Stimulated activated CD8-positive, alpha-beta memory T cell treated with anti-CD3 and anti-CD28 coated beads, Interleukin-4, amount 100 ng/mL, for 1 hour (primary cell): ENCODE measurements at places on chromosomes 2 and 18.

- no peak for DNase-seq
Measured at GRCh38 chr2:108612153-108612513, 77.9 kb downstream of the LIMS1 start.

- no peak for DNase-seq
Measured at GRCh38 chr18:52536039-52536438, 196.0 kb downstream of the DCC start.

DNA sequence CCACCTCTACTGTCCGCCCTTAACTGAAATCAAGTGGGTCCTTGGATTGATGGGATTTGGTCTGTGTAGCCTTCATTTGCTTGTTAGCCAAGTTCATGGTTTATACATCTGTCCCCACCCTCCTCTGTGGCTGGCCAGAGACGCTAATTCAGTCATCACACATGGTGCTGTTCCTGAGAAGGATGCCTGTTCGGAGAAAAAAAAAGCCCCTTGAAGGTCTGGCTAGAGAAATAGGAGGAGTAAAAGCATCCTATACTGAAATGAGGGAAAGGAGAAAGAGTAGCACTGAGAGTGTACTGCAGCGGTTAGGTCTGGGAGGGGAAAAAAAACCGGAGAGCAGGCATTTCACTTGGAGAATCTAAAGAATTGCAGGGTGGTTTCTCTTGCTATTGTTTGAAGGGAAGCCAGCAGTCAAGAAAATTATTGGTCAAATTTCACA lies 180.6 kb upstream of the EPAS1 start:
- DNase-seq, result no peak

DNA sequence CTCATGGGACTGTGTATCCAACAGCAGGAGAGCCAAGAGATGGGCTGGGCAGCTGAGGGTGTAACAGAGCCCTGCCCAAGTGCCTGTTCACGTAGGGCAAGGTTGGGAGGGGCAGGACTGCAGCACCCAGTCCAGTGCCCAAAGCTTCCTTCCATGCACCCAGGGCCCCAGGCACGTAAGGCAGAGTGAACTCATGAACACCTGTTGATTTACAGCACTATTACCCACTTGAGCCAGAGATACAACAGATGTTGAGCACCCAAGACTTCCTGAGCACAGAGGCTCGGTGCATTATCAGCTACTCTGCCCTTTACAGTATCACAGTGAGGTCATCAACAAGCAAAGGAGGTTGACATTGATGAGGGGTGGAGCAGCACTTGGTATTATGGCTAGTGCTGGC lies 50.2 kb upstream of the FHL2 start:
- no peak for DNase-seq

GRCh38 chr2:42073739-42074503 lies 26.1 kb downstream of the PKDCC start:
- DNase-seq, result no peak

- DNase-seq, result no peak
Measured at GRCh38 chr2:33366473-33366872, 110.0 kb upstream of the RASGRP3 start.

- DNase-seq, result no peak
Measured at GRCh38 chr2:230634146-230634545, 78.5 kb upstream of the CAB39 start.

DNA sequence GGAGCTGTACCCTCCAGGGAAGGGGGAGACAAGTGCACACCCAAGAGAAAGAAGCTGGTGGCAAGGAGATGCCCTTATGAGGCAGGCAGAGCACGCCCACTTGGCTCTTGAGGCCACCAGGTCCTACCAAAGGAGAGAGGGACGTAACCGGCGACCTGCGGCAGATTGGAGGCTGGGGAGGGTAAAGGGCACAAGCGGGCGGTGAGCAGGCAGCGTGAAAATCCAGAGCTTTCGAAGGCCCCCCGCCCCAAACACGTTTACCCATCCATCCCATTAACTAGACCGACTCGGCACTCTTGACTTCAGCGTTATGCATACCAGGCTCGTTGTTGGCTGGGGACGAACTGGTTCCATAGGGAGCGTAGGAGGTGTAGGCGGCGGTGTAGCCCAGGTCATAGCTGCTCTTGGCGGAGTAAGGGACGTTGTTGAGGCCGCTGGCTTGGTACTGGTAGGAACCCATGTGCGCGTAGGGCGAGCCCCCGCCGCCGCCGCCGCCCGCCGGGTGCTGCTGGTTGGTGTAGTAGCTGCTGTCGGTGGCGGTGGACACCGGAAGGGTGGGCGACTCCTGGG lies 794 bp downstream of the DLX2 start:
- no peak for DNase-seq

GRCh38 chr2:45567288-45567963 lies 43.6 kb downstream of the SRBD1 start:
- no peak for DNase-seq

GRCh38 chr18:39494211-39494896 lies 1928.8 kb upstream of the CELF4 start:
- DNase-seq, result no peak

DNA sequence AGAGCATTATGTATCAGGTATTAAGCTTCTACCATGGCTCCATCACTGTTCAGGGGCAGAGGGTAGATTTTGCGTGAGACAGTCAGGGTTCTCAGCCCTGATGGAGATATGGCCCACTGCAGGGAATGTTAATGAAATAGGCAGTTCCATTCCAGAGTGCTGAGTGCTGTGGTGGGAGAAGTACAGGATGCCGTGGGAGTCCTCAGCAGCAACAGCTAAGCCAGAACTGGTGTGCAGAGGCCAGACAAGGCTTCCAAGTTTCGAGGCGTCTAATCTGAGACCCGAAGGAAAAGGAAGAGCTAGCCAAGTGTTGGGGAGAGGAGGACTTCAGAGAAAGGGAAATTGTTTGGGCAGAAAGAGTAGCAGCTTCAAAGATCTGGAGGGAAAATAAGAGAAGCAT lies 30.2 kb upstream of the MAPRE2 start:
- no peak for DNase-seq

- DNase-seq, result no peak
Measured at GRCh38 chr18:61929881-61930640, 37.3 kb upstream of the RNF152 start.

GRCh38 chr2:8107621-8108378 lies 574.1 kb upstream of the ID2 start:
- no peak for DNase-seq

DNA sequence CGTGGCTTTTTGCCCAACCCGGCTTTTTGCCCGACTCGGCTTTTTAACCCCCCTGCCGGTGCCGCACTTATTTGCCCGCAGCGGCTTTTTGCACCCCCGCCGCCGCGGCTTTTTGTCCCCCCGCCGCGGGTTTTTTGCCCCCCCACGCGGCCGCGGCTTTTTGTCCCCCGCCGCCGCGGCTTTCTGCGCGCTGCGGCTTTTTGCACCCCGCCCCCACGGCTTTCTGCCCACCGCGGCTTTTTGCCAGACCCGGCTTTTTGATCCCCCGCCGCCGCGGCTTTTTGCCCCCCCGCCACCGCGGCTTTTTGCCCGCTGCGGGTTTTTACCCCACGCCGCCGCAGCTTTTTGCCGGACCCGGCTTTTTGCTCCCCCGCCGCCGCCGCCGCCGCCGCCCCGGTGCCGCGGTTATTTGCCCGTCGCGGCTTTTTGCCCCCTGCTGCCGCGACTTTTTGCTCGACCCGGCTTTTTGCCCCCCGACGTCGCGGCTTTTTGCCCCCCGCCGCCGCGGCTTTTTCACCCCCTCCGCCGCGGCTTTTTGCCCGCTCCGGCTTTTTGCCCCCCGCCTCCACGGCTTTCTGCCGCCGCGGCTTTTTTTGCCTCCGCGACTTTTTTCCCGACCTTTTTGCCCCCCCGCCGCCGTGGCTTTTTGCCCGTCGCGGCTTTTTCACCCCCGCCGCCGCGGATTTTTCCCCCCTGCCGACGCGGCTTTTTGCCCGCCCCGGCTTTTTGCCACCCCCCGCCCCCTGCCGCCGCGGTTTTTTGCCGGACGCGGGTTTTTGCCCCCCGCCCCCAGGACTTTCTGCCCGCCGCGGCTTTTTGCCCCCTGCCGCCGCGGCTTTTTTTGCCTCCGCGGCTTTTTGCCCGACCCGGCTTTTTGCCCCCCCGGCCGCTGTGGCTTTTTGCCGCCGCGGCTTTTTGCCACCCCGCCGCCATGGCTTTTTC lies 2786.5 kb downstream of the RPIA start:
- no peak for DNase-seq

DNA sequence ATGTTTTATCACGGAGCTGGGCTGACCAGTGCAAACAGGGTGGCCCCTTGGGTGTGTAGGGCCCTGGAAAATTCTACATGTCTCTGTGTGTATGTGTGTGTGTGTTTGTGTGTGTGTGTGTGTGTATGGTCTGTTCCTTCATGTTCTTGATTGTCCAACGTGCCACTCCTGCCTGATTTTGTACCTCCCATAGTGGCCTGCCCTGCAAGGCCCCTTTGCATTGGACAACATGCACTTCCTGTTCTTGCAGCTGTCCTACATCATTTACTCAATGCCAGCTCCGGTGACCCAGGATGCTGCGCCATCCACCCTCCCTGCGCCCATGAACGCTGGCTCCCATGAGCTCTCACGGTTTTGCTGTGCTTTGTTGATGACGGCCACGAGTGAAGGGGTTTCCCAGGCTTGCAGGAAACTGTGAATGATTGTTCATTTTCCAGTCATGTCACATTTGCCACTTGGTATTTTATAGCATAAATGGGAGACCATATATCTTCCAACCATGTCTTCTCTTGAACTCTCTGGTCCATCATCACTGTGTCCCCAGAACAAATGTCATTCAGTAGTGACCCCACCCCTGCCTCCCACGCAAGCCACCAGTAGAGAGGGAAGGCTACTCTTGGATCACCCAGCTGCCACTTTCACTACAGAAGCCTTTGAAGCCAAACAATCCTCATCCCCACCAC lies 69.7 kb upstream of the NCK2 start:
- no peak for DNase-seq

DNA sequence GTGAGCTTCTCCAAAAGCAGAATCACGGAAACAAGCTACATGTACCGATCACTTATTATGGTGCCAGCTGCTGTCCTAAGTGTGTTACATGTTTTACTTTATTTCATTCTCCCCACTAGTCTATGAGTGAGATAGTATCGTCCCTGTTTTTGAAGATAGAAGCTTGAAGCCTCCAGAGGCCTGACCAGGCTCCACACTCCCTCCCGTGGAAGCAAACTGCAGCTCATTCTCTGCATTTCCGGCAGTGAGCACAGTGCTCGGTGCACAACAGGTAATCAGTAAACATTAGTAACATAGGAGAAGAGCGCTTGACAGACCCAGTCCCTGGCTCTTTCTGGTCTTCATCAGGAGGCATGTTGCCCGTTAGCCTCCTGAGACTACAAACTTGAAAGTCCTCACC lies 72.9 kb downstream of the ZBTB7C start:
- DNase-seq, result no peak

DNA sequence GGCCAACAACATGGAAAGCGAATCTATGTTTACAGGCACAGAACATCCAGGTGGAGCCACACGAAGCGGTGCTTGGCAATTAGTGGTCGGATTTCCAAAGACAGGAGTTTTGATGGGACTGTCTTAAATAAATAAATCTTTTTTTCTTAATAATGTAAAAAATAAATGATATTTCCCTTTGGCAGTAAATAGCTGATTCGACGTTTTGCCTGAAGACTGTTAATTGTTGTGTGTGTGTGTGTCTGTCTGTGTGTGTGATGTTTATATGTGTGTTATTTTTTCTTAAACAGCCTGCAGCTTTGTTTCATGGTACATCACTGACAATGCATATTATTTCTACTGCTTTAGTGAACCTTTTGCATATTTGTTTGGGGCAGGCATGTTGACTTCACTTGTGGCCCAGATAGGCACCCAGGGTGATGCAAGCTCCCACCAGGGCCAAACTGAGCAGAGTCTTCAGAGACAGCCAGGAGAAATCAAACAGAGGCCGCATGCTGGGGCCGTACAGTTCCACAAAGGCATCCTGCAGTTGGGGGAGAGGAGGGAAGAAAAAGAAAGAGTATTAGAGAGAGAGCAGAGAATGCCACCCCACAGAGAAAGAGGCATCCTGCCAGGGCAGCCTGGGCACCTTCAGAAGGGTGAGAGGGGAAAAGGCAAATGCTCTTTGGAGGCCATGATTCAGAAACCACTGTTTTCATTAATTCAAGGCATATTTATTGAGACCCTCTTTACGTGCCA lies 191.2 kb downstream of the BCL2 start:
- DNase-seq, result no peak

DNA sequence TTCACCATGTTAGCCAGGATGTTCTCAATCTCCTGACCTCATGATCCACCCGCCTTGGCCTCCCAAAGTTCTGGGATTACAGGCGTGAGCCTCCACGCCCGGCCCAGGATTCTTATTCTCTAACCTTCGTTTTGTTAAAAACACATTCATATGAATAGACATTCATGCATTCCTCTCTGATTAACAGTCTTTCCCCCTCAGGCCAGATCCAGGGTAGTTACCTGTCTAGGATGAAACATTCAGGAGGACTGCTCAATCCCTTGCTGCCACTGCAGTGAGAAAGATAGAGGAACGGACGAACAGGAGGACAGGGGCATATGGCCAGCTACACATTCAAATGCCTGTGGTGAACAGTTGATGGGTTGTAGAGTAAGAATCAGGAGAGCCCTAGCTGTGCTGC lies 39.6 kb upstream of the EPC2 start:
- DNase-seq, result no peak

DNA sequence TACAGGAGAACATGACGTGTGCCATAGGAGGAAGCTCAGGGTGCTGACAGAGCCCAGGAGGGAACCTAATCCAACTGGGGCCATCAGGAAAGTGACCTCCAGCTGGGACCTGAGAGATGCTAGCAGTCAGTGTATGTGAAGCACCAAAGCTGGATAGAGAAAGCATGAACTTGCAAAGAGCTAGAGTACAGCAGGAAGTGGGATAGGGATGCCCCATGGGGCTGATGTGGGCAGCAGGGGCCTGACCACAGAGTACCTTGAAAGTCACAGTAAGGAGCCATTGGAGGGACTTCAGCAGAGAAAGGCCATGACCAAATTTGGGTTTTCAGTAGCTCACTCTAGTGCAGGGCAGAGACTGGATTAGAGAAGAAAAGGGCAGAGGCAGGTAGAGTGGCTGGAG lies 91.6 kb upstream of the TTC39C start:
- no peak for DNase-seq

DNA sequence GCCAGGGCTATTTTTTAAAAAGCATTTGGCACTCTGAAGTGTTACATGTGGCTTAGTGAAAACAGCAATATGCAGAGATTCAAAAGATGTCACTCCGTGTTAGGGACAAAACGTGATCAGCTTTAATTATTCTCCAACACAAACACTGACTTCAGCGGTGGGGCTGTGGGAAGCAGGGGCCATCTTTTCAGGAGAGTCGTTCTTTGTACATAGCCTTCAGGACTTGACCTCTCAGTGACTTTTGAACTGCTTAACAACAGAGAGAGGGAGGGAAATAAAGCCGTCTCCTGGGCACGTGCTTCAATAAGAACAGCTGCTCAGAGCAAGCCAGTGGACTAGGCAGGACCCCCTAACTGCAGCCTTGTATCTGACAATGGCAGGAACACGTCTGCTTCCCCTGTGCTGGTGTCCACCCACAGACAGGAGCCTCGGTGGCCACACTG lies 95.0 kb upstream of the HDAC4 start:
- DNase-seq, result no peak

DNA sequence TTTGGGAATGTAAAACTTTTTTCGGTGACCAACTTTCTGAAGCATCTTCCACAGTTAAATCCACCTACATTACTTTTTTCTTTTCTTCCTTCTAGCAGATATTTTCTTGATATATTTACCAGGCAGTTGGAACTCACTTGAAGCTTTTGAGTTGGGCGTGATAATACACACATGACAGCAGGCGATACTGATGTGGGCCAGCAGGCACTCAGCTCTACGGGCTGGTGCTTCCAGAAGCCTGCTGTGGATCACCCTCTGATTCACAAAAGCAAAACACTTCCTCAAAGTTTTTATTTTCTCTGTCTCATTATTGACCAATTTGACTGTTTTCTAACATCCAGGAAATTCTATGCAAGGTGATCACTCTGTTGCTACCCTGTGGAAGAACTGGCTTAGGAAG lies 22.9 kb downstream of the GRHL1 start:
- DNase-seq, result no peak

- DNase-seq, result no peak
Measured at GRCh38 chr2:99365661-99366060, 28.5 kb downstream of the EIF5B start.
